ENCODE measurements at places on chromosomes 7 and 10.

DNA sequence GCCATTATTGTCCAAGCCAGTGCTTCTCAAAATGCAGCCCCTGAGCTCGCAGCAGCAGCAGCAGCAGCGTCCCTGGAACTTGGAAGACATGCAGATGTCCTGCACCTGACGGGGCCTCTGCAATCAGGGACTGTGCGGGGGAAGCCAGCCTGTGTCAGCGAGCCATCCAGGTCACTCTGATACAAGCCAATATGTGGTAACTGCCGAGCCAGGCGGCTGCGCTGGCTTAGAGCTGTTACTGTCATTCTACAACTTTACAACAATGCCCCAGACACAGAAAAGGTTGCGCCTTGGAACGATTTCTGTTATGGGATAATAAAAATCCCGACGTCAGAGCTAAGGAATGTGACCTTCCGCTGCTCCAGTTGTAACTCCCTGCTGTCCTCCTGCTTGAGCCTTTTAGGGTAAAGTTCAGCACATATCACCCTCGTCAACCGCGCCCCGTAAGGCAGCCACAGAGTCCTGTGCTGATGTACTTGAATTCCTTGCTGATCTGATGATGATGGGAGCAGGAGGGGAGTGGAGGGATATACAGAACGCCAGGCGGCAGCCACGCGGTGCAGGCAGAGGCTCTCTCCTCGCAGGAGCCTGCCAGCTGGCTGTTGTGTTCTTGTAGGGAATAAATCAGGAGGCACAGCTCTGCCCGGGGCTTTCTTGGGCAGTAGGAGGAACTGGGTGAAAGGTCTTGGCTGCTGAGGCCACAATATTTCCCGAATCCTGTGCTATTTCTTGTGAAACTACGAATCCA is 20.0 kb upstream of the CRYGN start:
- DNase-seq: no peak

GRCh38 chr7:139776486-139777132 is 1.2 kb downstream of the HIPK2 start:
- no peak for DNase-seq

DNA sequence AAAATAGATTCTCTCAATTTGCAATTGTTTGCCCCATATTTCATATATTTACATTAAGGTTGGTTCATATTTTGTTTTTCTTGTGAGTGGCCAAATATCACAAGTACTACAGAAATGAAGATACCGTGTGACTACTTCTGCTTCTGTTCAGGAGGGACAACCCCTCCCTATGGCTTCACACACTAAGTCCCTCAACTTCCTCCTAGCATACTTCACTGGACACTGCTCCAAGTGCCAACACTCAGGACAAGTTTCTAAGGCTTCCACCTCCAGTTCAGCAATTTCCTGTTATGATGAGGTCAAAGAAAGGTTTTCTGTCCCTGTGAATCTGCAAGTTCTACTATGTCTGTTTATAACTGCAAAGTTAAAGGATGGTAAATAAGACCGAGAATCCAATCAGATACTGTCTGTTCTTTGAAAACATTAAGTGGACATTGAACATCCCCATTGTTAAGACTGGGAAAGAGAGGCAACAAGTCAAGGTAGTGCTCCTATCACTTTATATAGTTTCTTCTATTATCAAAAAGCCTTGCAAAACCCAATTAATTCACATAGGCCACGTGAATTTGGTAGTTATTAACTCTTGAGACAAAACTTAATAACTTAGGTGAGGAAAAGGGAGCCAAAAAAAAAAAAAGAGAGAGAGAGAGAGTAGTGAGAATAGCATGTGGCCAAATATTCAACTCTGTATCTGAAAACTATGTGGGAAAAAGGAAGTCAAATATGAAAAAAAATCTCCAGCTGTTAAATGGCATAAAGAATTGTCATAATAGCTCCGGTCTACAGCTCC is 81.3 kb upstream of the DKK1 start:
- DNase-seq: no peak

DNA sequence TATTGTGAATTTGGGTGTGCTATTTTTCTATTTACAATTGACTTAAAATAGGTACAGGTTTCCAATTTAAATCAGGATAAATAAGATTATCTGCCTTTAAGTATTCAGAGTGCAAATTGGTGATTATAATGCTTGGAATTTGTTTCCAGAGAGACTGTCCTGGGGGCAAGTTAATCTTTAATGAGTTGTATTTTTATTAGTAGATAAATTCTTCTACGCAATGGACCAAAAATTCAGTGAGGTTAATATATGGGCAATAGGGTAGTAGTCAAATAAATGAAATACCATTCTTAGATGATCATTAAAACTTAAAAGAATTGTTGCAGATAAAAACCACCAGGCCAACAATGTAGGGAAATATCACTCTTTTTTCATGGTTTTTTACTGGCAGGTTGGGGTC is 3.4 kb downstream of the BICC1 start:
- no peak for DNase-seq

DNA sequence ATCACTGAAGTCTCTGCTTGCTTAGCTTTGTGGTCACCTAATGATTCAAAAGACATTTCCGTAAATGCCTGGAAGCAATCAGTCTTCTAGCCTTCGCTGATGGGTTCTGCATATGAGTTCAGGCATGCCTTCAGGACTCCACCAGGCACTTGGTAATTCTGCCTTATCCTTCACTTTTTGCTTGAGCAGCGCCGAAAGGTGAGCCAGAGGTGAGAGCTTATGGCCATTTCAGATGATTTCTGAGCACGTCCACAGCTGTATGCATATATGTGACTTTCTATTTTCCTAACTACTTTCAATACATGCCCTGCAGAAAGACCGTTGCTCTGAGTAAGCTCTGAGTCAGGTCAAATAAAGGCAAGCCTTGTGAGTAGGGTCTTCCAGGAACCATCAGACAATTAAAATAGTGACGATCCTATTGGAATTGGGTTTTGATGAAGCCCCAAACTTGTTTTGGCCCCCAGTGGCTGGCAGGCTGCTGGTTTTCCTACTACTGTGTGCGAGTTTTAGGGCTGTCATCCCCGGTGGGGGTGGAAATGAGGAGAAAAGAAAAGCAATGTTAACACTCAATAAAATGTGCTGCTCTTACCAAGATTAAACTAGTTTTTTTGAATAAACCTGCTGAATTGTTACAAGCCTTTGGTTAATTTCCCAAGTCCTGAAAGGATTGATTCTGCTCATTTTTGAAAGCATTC is 154.4 kb upstream of the AKR1E2 start:
- DNase-seq: no peak

- DNase-seq: no peak
Observed at GRCh38 chr7:30655096-30655970, 26.9 kb downstream of the CRHR2 start.

DNA sequence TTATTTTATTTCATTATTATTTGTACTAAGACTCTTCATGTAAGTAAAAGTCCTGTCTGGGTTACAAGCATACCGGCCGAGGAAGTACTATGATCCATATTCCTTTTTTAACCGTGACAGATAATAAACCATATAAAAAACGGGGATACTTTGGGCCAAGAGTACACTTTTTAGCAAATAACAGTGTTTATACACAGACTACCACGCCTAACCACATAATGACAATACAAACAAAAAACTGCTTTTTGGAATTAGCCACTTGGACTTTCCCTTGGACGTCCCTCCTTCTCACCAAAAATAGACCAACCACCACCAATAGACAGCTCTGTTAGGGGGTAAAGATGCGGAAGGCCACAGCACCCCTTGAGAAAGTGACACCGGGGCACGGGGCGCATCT is 800 bp downstream of the MINDY3 start:
- DNase-seq: no peak

DNA sequence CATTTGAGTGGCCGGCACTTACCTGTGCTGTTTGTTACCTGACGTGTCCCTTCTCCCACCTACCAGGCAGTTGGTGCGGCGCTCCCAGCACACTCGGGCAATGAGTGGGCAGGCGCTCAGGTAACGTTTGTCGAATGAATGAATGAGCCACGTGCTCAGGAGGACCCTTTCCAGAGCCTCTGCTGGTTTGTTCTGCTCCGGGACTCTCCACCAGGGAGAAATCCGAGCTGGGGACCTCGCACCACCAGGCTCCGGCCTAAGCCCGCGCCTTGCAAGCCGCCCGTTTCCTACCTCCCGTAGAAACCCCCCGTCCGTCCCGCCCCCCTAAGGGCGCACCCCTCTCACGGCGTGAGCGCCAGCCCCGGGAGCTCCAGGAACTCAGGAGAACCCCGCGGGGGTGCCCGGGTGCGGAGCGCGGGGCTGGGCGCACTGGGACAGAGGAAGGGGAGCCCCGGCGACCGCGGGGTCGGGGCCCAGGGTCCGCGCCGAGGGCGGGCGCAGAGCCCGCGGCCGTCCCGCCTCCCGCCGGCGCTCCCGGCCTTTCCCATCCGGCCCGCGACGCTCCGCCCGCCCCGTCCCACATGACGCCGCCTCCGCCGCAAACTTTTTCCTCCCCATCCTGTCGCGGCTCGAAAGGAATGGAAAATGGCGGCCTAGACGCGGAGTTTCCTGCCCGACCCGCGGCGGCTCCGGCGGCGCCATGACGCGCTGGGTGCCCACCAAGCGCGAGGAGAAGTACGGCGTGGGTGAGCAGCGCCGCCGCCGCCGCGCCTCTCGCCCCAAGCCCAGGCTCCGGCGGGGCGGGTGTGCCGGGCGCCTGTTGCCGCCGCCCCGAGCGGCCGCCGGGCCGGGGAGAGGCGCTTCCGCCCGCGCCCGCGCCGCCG is at the start of gene DOCK1:
Gene DOCK1, plus strand, starts transcription at position 611 of the 884 bp plus-strand sequence. Its CDS starts 90 bp downstream, at position 701.
- DNase-seq: no peak

DNA sequence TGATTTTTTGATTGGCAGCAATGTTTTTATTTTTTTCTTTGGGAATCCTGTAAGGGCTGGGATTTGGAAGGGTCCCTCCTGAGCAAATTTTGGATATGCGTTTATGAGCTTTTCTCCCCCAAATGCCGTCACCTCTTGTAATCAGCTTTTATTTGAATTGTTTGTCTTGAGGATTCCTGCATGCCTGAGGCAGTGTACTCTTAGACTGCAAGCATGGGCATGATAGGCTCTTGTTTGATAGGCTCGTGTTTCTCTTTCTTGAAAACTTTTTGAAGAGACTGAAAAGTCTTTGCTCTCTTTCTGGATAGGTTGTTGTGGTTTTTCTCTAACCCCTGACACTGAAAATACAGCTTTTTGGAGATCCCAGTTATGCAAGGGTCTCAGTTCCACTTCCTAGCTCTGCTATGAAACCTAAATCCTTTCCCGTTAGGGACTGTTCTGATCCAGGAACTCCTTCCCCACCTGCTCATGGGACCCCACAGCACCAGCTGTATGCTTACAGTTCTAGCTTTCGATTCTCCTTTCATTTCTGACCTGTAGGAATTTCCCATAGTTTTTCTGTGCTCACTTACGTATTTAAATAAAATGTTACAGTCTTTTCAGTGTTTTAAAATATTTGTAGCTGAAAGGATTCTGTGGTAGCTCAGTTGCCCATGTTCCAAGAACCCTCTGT is 17.2 kb downstream of the TSPAN13 start:
- no peak for DNase-seq

DNA sequence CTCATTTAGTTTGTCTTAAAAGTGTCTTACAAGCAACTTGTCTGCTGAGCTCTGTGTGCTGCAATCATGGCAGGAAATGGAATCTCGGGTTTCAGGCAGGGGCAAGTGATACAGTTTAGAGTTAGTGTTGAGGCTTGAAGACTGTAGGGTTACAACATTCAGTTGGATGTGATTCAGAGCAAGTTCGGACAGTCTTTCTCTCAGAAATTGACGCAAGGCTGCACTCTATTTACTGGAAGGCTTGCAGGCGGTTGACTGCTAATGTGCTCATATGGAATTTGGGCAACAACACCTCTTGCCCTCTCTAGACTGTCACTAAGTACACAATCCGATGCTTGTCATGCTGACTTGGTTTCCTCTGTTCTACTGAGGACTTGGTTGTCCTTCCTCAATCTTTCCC is 161.7 kb upstream of the BMPER start:
- DNase-seq: no peak

DNA sequence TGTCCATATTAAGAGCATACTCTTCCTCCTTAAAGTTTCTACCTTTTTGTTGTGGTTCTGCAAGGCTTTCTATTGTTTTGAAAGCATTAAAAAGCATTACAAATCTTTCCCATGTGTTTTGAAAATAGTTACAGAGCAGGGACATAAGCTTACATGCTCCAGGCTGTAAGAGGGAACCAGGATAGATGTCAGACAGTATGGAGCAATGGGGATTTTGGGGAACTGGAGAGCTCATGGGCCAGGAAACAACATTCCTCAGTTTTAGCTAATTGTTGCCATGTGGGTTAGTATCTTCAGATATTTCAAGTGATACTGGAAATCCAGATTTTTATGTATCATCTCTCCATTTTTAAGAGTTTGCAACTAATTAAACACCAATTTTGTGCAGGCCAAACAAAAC is 3.5 kb downstream of the MDFIC start:
- no peak for DNase-seq

DNA sequence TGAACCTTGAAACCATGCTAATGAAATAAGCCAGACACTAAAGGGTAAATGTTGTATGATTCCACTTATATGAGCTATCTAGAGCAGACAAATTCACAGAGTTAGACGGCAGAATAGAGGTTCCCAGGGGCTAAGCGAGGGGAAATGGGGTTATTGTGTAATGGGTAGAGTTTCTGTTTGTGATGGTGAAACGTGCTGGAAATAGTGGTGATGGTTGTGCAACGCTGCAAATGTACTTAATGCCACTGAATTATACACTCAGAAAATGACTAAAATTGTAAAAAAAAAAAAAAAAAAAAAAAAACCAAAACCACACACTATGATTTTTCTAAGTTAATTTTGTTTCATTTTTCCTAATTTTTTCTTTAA is 30.0 kb downstream of the SFXN4 start:
- DNase-seq: no peak

- no peak for DNase-seq
Observed at GRCh38 chr10:35219891-35220890, 93.5 kb downstream of the CREM start.

DNA sequence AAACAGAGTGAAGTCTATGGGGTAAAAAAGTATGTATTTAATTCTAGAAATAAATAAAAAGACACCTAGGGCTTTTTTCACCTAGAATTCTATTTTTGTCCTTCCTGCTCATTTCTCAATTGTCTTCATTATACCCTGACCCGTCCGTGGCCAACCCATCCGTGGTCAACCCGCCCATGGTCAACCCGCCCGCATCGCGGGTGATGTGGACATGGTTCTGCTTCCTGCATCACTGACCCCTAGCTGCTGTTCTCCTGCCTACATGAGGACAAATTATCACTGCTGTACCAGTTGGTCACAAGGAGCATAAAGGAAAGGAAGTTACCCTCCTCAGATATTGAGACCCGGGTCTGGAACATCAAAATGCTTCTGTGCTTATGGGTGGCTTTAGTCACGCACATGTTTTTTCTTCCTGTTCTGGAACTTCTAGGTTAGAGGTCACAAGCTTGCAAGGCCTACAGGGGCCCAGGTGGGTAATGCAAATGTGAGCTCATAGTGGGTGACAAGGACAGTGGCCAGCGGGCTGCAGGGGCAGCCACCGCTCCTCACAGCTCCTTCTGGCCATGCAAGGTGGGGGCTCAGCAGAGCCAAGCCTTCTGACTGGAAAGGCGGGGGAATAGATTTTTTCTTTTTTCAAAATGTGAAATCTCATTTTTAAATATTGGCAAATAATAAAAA is 15.5 kb downstream of the CAMK2G start:
- DNase-seq: no peak

Measured in activated CD8-positive, alpha-beta memory T cell treated with anti-CD3 and anti-CD28 coated beads for 1 hour (primary cell).